Pericardium fibroblast (primary cell): ENCODE measurements at places on chromosomes 7 and 10. TPM values are rescaled to one million over a fixed set of nuclear protein-coding genes. Genes with fewer than 3 reads are reported as not detected.

ADAM22 gene
- 0.12 and 0.26 TPM in 2 replicates for total RNA-seq

WNT2 gene
- 0.12 and 5.9 TPM in 2 replicates for total RNA-seq

CALHM3 gene
- total RNA-seq = 0.58 TPM in 1 of 2 replicates, not detected in the other

UCMA gene
- total RNA-seq = not detected in 2 replicates

CTTNBP2 gene
- 0.35 TPM in 1 of 2 replicates, not detected in the other for total RNA-seq

DRGX gene
- not detected in 2 replicates for total RNA-seq

CCL26 gene
- not detected in 2 replicates for total RNA-seq

TNKS2 gene
- total RNA-seq = 25.2 and 25.6 TPM in 2 replicates

PYROXD2 gene
- total RNA-seq = 9.0 and 17.6 TPM in 2 replicates

CALML3 gene
- total RNA-seq = not detected in 2 replicates
